Psoas muscle (tissue), 8 donors: ENCODE measurements at places on chromosomes 5 and 9.
A peak's percentile ranks its signal among the peaks of the same experiment; 100 is the strongest.

- DNase-seq, result no peak
Observed at GRCh38 chr5:134536876-134537275, 11.4 kb downstream of the JADE2 start.

GRCh38 chr5:115579747-115580173 lies 22.5 kb downstream of the TICAM2 start:
- no peak for DNase-seq

GRCh38 chr5:40603378-40603777 lies 76.3 kb upstream of the PTGER4 start:
- no peak for DNase-seq

DNA sequence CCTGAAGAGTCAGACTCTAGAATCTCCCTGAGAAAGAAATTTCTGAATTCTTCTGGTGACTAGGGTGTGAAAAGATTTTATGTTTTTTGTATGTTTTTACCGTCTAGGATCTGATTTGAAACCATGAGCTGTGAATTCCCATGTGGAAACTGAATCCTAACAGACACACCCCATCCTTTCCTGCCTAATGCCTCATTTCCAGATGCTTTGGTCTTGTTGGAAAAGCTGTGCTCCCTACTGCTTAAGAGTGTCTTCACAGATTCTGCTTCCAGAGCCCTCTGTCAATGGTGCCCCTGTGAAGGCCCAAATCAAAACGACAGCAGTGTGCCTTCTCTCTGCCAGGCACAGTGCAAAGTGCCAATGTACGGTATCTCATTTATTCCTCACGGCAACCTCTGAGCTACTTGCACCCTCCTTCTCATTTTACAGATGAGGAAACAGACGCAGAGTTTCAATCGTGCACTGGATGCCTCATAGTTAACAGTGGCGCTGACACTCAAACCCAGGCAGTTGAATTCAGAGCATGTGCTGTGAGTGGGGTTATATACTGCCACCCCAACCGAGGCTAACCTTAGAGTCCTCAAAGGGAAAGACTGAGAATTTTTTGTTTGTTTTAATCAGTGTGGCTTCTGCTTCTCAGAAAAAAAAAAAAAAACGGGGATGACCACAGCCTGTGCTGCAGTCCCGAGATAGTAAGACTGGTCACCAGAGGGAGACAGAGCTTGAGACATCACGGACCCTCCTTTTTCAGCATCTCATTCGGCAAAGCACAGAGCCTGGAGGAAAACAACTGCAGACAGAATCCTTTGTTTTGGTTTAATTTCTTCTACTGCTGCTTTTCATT lies 188.4 kb downstream of the SNCAIP start:
- DNase-seq, result peak; percentile 13

DNA sequence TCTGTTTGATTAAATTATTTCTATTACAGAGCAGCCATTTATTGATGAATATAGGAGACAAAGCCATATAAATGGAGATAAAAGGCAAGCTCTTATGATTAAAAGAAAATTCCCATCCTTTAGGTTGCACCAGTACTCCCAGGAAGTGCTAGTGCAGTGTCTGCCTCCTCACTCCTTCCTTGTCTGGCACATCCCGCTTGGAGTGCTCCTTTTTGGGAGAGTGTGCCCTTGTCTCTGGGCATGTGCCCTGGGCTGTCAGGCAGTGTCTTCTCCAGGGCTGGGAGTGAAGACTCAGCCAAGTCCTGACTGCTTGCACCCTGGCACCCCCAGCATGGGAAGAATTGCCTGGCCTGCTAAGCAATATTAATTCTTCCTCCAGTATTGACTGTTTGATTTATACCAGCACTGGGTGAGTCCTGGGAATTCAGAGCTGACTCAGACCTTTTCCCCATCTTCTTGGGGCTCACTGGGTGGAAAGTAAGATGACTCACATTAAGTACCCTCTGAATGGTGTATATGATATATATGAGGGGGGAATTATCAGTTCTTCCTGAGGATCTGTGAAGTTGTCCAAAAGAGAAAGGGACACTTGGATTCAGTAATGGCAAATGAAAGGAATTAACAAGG lies 62.1 kb downstream of the ZSWIM6 start:
- DNase-seq, result no peak

DNA sequence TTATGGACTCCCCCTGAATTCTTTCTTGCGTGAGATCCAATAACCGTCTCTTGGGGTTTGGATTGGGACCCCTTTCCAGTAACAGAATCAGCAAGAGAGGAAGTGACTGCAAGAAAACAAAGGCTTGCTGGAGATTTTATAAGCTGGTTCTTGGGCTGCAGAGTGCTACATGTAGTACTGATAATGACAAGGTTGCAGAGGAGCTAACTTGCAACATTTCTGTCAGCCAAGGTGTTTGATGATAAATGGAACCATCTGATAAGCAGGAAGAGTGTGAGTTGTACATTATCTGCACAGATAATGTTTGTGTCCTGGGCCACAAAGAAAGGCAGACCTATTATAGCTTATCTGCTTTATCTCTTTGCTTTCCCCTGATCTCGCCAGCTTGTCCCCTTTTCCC lies 37.1 kb downstream of the DNAJB5 start:
- no peak for DNase-seq

DNA sequence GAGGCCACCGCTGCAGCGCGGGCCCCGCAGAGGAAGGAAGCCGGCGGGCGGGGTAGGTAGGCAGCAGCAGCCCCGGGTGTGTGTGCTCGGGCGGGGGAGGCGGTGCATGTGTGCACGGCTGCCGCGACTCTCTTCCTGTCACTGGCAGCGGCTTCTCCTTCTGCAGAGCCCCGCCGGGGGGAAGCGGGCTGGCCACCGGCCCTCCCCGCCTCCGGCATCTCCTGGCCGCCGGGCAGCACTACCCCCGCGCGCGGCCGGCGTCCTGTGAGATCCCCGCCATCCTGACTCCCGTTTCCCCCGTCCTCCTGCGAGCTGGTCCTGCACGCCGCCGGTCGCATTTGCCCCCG lies 315 bp downstream of the PIK3R1 start:
- no peak for DNase-seq

DNA sequence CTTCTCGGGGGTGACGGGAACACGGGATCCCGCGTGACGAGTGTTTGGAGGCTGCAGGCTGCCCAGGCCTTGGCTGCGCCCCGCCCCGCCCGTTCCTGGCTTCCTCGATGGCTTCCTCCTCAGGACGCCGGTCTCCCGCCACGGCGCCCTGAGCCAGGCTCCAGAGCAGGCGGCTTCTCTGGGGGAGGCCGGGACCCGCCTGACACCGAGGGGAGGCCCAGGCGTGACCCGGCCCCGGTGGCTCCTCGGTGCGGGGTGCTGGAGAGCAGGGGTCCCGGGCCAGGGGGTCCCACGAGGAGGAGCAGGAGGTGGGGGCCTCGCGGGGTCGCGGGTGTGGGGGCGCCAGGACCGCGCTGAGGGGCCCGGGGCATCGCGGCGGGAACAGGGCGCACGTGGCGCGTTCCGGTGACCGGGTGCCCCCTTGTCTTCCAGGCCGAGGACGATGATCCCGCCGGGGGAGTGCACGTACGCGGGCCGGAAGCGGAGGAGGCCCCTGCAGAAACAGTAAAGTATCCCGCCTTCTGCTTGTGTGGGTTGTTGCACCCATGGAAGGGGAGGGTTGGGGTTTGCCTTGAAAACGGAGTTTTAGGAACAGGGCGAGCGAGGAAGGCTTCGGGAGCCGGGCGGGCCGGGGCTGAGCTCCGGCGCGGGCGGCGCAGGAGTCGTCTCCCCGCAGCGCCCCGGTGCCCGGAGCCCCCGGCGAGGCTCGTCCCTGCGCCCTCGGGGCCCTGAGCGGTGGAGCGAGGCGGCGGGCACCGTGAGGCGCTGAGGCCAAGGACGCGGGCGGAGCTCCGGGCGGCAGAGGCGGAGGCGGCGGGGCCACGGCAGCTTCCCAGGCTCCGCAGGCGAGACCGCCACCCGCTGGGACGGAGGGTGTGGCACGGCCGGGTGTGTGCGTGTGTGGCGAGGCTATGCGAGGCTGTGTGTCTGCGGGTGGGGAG lies 22.2 kb downstream of the AHRR start:
- peak; percentile 50 for DNase-seq

DNA sequence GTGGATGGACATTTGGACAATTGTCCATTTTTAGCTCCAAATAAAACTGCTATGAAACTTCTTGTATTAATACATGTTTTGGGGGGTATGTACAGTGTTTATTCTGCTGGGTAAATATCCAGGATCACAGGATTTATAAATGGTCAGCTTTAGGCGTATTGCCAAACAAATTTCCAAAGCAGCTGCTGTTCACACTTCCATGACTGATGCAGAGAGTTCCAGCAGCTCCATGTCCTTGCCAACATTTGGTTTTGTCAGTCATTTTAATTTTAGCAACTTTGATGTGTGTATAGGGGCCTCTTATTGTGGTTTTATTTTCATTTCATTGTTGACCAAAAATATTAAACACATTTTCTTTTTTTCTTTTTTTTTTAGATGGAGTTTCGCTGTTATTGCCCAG lies 9.8 kb upstream of the SUSD1 start:
- no peak for DNase-seq

DNA sequence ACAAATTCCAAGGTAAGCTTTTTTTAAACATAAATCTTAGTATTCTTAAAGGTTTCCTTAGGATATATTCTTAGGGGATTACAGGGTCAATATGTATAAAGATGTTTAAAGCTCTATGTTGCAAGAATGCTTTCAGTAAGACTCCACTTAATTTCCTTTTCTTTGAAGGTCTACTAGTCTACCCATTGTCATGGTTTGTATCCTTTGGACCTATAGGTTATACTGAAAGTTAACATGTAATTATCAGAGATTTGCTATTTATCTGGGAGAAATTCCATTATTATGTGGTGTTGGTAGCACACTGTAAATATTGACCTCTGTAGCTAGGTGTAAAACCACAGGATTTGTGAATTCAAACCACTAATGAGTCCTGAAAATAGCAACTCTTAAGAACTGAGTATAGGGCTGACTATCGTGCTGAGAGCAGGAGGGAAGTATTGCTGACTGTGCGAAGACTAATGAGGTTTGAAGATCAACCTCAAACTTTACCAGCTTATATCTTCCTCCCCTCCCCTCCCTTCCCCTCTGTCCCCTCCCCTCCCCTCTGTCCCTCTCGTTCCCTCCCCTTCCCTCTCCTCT lies 85.6 kb downstream of the GADD45G start:
- no peak for DNase-seq

DNA sequence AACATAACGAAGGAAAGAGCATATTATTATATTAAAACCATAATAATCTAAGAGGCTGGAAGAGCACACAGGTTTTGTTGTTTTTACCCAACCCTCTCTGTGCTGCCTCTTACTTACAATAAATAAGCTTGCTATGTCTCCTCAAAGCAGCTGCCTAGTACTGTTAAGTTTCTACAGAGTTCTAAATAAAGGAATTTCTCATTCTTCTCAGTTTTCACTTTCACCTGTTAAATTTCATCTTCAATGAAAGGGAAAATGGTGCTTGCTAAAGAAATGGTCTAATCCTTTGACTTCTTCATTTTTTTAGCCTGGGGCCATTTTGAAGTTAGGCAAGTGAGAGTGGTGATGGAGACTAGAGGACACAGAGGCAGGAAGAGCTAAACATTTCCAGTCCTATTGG lies 396.1 kb downstream of the MAN2A1 start:
- DNase-seq, result no peak

DNA sequence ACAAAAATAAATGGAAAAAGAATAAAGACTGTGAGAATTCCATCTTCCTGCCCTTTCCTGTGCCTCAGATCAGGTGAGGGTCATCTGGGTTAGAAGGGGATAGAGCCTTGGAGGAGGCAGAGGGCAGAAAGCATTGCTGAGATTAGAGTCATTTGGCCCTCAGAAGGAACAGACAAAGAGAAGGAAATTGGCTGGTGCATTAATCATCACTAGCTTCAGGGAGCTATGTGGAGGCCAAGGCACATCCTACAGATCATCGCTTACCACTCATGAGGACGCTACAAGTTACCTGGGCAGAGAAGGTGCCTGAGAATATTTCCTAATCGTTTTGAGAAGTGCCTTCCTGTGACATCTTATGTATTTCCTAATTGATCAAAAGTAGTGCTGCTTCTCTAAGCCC lies 74.5 kb downstream of the C7 start:
- no peak for DNase-seq

- DNase-seq, result no peak
Observed at GRCh38 chr9:114112325-114112724, 13.2 kb upstream of the KIF12 start.

DNA sequence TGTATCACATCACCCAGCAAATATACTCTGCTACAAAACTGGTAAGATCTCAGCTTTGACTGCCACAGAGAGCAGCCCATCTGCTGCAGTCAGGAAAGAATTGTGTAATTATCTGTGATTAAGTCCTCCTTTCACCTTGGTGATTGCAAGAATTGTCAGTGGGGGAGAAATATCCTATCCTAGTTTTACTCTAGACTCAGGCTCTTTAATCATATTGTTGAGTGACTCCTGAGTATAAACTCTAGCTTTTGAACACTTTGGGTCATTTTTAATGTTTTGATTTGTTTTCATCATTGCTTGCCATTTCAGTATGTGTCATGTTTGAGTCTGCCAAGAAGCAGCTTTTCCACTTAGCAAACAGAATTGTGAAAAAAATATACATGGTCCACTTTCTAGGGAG lies 32.1 kb downstream of the VCAN start:
- DNase-seq, result no peak

DNA sequence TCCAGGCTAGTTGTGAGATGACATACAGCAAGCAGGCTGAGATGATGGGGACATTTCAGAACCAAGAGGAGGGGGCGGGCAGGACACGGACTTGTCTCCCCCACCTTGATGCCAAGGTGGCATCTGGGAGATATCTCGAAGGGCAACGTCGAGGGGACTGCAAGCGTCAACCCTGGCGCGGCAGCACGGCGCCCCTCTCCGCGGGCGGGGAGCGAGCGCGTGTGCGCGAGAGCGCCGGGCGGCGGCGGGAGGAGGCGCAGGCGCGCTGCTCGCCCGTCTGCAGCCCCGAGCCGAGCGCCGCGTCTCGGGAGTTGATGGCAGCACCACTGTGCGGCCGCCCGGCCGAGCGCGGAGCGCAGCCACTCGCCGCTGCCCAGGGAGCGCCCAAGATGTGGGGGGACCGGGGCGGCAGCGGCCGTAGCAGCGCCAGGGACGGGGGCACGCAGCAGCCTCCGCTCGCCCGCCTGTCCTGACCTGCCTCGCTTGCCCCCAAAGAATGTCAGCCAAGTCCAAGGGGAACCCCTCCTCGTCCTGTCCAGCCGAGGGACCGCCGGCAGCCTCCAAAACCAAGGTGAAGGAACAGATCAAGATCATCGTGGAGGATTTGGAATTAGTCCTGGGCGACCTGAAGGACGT lies at the start of gene PRR16:
PRR16 (plus strand) TSS at position 310 of the 636 bp plus-strand sequence.
- DNase-seq, result peak; percentile 77
